Mesothelial cell of epicardium (in vitro differentiated cells): ENCODE measurements at places on chromosomes 6 and 20. TPM values are rescaled to one million over a fixed set of nuclear protein-coding genes. Genes with fewer than 3 reads are reported as not detected.

- H3K27me3 ChIP-seq = peaks cover 12% of the 10 kb centered on the region
- no peak overlapping the region for H3K4me3 ChIP-seq
- no peak overlapping the region for H3K27ac ChIP-seq
- H3K4me1 ChIP-seq = peaks cover 8% of the 10 kb centered on the region
- H3K36me3 ChIP-seq = no peaks in the 10 kb centered on the region
Observed at GRCh38 chr20:63322933-63323273, 29.9 kb downstream of the COL20A1 start.

GRCh38 chr6:63819831-63820230, 184.2 kb downstream of the PHF3 start:
- no peak for DNase-seq
- no peak overlapping the region for H3K4me3 ChIP-seq
- H3K27me3 ChIP-seq = no peaks in the 10 kb centered on the region
- H3K36me3 ChIP-seq = no peaks in the 10 kb centered on the region
- peaks cover 12% of the 10 kb centered on the region for H3K4me1 ChIP-seq
- H3K27ac ChIP-seq = no peak overlapping the region

GRCh38 chr6:79421707-79422484, 115.3 kb downstream of the LCA5 start:
- H3K27me3 ChIP-seq = no peaks in the 10 kb centered on the region
- no peaks in the 10 kb centered on the region for H3K36me3 ChIP-seq
- peaks cover 34% of the 10 kb centered on the region for H3K4me1 ChIP-seq
- H3K27ac ChIP-seq = peak overlapping the region; percentile 66
- no peak for DNase-seq
- no peak overlapping the region for H3K4me3 ChIP-seq

DNA sequence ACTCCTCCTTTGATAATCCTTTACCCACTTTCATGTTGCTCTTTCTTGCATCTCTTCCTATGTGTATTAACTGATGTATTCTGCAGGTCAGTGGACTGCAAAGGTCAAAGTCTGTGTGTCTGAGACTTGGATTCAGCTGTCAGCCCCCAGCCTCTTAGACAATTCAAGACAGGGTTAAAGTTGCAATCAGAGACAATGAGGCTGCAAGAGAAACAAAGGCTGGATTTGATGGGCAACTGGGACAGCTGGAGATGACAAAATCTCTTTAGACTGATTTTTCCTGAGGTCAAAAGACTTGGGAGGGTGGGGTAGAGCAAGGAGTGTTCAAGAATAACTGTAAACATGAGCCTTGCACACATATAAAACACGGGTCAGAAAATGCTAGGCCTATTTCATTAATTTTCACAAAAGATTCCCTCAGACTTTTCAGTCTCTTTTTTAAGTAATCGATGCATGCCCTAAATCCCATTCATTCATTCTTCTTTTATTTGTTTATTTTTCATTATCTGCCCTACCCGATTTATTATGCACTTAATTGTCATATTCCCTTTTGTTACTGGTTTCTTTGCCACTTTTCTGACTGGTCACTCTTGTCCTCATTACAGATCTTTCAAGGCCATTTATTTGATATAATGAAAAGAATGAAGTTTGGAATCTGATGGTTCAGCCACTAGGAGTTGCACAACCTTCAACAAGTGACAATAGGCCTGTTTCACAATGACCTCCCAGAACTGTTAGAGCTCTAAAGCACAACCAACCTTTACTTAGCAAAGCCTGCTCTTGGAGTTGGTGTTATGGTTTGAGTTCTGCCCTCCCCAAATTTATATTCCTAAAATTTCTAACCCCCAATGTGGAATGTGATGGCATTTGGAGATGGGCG, 33.8 kb upstream of the AKAP12 start:
- H3K27me3 ChIP-seq = no peaks in the 10 kb centered on the region
- no peak overlapping the region for H3K4me3 ChIP-seq
- no peak overlapping the region for H3K27ac ChIP-seq
- DNase-seq = no peak
- peaks cover 8% of the 10 kb centered on the region for H3K36me3 ChIP-seq

DNA sequence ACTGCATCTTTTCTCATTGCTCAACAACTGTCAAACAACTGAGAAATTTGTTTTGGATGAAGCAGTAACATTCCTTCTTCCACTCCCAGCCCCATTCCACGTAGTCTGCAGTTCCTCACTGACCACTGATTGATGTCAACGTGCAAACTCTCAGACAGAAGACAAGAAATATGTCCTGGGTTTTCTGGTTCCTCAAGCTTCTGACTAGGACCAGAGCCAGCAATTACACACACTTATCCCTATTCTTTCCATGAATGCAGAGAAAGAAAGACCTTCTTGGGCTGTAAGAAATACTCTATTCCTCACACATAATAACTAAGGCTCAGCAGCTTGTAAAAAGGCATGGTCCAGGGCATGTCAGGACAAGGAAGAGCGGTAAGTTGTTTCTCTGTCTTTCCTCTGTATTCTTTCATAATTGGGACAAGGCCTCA, 790.1 kb upstream of the SLC35B3 start:
- peaks cover 19% of the 10 kb centered on the region for H3K36me3 ChIP-seq
- no peak overlapping the region for H3K4me3 ChIP-seq
- H3K4me1 ChIP-seq = peaks cover 22% of the 10 kb centered on the region
- peak overlapping the region; percentile 88 for H3K27ac ChIP-seq
- peak; percentile 47 for DNase-seq

DNA sequence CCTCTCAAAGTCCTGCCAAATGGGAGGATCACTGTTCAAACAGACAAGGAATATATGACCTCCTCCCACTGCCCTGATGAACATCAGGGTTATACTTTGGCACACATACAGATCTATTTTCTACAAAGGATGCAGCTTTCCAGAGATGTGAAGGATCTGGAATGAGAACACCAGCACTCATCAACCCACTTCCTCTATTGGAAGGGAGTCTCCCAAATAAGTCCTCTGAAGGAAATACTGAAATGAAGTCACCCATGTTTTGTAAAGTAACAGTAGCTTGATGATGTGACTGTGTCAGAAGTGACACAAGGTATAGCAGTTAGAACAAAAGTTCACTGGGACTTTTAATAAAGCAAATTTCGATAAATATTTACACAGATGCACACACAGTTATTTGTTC, 104.9 kb downstream of the OGFRL1 start:
- no peak overlapping the region for H3K4me3 ChIP-seq
- peaks cover 49% of the 10 kb centered on the region for H3K4me1 ChIP-seq
- peak overlapping the region; percentile 89 for H3K27ac ChIP-seq
- peaks cover 15% of the 10 kb centered on the region for H3K36me3 ChIP-seq

DNA sequence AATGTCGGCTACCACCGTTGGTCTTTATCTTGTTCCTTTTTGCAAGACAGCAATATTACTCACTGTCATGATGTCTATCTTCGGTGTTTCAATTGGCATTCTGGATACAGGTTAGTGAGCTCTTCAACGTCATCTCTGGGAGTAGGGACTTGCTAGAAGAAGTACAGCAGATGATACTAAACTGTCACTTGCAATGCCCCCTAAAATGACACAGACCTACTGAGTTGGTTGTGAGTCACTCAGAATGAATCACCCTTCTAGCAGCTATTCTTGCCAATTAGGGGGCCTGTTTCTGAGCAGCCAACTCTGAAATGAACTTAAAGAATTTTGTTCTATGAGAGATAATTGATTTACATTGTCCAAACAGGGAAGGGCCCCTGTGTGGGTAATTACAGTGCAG, 176.5 kb downstream of the SLC16A10 start:
- H3K27me3 ChIP-seq = no peaks in the 10 kb centered on the region
- no peak overlapping the region for H3K4me3 ChIP-seq
- no peak for DNase-seq
- peaks cover 20% of the 10 kb centered on the region for H3K4me1 ChIP-seq
- peaks cover 35% of the 10 kb centered on the region for H3K36me3 ChIP-seq

DNA sequence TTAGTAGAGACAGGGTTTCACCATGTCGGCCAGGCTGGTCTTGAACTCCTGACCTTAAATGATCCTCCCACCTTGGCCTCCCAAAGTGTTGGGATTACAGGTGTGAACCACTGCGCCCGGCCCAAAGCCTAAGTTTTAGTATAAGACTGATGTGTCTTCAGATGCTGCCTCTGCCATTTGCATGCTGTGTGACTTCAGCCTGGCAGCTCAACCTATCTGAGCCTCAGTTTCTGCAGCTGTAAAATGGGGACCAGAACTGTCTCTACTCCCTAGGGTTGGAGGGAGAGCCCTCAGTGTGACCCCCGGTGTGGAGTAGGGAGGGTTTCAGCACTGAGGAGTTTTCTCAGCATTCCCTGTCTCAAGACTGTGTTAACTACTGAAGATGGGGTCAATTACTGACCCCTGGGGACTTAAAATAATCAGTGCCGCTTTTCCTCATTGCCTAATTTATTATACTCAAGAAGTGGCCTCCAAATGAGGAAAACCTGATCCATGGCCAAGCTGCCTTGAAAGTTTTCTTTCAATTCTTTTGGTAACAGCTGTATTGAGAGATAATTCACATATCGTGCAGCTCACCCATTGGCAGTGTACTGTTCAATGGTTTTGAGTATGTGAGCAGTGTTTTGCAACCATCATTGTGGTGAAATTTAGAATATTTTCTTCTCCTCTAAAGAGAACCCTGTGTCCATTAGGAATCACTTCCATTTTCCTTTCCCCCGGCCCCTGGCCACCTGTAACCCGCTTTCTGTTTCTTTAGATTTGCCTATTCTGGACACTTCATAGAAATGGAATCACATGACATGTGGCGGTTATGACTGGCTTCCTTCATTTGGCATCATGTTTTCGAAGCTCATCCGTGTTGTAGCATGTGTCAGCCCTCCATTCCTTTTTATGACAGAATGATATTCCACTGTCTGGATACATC, 64.8 kb downstream of the PHACTR3 start:
- no peak overlapping the region for H3K4me3 ChIP-seq
- no peaks in the 10 kb centered on the region for H3K4me1 ChIP-seq
- H3K36me3 ChIP-seq = no peaks in the 10 kb centered on the region
- DNase-seq = no peak

- no peak overlapping the region for H3K4me3 ChIP-seq
- H3K27me3 ChIP-seq = peaks cover 50% of the 10 kb centered on the region
- DNase-seq = no peak
- H3K36me3 ChIP-seq = no peaks in the 10 kb centered on the region
- no peak overlapping the region for H3K27ac ChIP-seq
Observed at GRCh38 chr20:33012327-33013189, 5.1 kb downstream of the BPIFB2 start.

- H3K27ac ChIP-seq = no peak overlapping the region
- peaks cover under 1% of the 10 kb centered on the region for H3K4me1 ChIP-seq
- no peak for DNase-seq
- no peak overlapping the region for H3K4me3 ChIP-seq
- H3K36me3 ChIP-seq = no peaks in the 10 kb centered on the region
Observed at GRCh38 chr6:169950558-169950957, 199.1 kb downstream of the ERMARD start.

- peaks cover 11% of the 10 kb centered on the region for H3K27me3 ChIP-seq
- DNase-seq = no peak
- H3K36me3 ChIP-seq = no peaks in the 10 kb centered on the region
- peaks cover 9% of the 10 kb centered on the region for H3K4me1 ChIP-seq
- no peak overlapping the region for H3K4me3 ChIP-seq
Observed at GRCh38 chr20:23061734-23062561, 12.5 kb upstream of the THBD start.

DNA sequence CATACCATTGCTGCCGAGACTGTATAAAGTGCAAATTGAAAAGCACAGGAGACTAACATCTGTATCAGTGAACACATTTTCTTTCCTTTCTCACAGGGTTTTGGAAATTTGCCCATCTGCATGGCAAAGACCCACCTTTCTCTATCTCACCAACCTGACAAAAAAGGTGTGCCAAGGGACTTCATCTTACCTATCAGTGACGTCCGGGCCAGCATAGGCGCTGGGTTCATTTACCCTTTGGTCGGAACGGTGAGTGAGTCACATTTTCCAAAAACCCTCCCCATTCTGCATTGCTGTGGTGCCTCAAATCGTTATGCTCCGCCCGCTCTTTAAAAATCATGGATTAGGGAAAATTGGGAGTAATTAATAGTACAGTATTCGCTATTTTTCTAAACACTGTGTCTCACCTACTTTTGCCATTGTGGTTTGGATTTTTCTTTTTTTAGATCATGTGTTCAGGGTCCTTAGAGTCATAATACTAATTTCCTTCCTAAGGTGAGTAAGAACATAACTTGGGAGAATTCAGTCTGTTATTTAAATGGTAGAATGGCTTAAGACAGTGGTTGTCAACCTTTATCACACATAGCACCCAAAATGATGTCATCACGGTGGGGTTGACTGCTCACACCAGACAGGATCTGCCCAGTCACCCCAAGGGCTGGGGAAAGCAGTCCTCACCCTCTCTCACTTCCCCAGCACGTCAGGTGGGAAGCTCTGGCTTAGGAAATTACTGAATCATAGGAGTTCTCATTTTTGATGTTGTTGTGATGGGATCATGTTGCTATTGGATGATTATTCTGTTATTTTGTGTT, 171.6 kb downstream of the MTHFD1L start:
- peaks cover 57% of the 10 kb centered on the region for H3K4me1 ChIP-seq
- no peak overlapping the region for H3K4me3 ChIP-seq
- no peak for DNase-seq
- H3K27me3 ChIP-seq = no peaks in the 10 kb centered on the region
- peaks cover 43% of the 10 kb centered on the region for H3K36me3 ChIP-seq
- H3K27ac ChIP-seq = peak overlapping the region; percentile 75

DNA sequence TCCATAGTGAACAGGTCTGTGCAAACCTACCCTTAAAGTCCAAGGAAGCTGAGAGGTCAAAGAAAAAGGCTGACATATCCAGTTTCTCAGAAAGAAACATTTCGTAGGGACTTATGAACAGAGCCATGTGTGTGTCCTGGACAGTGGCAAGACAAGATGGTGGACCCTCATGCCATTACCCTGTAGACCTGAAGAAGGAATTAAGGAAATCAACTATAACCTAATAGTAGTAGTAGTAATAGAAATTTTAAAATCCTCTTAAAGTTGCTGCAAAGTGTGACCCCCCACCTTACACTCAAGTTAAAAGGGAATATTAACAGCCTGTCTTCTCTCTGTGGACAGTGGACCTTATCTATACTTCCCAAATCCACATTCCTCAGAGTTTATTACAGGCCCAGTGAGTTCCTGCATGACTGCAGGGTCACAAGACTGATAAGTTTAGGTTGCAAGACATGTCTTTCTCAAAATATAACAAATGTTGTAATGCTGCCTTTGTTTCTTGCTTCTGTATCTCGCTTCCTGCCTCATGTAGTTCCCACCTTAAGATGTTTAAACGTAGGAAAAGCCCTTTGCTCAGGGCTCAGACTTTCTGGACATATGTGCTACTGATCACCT, 10.6 kb downstream of the IL22RA2 start:
- H3K27ac ChIP-seq = no peak overlapping the region
- H3K27me3 ChIP-seq = no peaks in the 10 kb centered on the region
- no peak for DNase-seq
- H3K4me1 ChIP-seq = peaks cover 6% of the 10 kb centered on the region
- no peak overlapping the region for H3K4me3 ChIP-seq

Gene LRRC1
- total RNA-seq = 26.1 to 30.4 TPM (median 27.0 TPM) in 3 replicates

Gene BNIP5
- 0.09 TPM in 1 of 3 replicates, not detected in the others for total RNA-seq

Gene RNF39
- not detected in 3 replicates for total RNA-seq

Gene MCCD1
- total RNA-seq = not detected in 3 replicates

Gene KCNK5
- total RNA-seq = 2.5 to 2.9 TPM (median 2.7 TPM) in 3 replicates

Gene CDH4
- total RNA-seq = 1.1 to 1.7 TPM (median 1.6 TPM) in 3 replicates

Gene RBM38
- total RNA-seq = 23.8 to 25.6 TPM (median 25.3 TPM) in 3 replicates
